GM13977 (cell line): ENCODE measurements at places on chromosomes 11 and 22.

DNA sequence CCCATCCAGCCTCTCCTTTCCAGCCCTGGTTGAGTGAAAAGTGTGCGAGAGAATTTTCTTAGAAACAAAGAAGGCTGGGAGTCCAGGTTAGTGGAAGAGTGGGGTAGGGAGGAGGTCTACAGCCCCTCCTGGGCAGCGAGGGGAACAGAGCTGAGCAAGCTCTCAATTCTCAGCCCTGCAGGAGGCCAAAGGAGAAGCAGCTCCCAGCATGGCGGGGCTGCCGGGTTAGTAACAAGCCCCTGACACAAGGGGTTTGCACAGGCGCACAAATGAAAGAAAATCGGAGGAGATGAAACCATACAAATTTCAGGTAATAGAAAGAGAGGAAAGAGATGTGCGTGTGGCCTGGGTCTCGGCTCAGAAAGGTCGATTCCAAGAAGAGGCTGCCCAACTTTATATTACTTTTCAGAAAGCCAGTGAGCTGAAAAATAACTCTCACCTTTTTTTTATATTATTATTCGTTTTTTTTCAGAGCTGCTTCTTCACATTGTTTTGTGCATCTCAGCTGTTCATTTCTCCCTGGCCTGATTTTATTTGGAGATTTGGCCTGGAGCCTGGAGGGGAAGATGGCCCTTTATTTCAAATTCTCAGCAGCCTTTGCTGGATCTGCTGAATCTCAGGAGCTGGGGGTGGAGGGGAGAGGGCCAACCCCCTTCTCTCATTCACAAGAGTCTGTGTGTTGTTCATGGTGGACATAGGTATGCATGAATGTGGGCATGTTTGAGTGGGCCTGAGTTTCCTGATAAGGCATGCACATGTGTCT lies 583.2 kb downstream of the BUD13 start:
- no peak for DNase-seq

DNA sequence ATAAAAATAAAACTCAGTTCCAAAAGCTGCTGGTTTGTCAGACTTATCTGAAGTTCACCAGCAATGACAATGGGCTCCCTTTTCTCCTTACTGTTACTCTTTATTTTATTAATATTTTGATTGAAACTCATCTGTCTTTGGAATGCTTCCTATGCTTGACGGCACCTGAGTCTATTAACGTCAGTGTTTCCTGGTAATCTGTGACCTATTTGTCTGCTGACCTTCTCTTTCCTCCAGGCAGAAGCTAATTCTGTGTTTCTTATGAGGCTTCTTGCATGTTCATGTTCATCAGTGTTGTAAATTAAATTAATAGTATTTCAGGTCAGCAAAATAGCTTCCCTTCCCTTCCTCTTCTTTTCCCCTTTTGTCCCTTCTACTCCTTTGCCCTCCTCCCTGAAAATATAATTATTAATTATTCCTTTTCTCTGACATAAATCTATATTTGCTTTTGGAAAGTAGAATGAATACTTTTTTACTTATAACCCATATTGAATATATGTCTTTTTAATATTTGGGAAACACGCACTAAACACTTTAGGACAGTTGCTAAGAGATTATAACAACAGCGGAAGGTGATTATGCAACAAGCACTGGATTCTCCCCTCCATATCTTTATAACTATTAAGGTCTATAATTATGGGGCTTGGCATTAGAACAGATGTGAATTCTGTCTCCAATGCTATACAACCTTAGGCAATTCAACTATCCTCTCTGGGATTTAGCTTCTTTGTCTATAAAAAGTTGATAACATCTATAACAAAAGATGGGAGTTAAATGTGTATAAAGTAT lies 32.1 kb upstream of the PCF11 start:
- no peak for DNase-seq

- peak; percentile 2 for DNase-seq
These were observed 3.1 kb downstream of the GNB1L start for GRCh38 chr22:19851291-19852176.

DNA sequence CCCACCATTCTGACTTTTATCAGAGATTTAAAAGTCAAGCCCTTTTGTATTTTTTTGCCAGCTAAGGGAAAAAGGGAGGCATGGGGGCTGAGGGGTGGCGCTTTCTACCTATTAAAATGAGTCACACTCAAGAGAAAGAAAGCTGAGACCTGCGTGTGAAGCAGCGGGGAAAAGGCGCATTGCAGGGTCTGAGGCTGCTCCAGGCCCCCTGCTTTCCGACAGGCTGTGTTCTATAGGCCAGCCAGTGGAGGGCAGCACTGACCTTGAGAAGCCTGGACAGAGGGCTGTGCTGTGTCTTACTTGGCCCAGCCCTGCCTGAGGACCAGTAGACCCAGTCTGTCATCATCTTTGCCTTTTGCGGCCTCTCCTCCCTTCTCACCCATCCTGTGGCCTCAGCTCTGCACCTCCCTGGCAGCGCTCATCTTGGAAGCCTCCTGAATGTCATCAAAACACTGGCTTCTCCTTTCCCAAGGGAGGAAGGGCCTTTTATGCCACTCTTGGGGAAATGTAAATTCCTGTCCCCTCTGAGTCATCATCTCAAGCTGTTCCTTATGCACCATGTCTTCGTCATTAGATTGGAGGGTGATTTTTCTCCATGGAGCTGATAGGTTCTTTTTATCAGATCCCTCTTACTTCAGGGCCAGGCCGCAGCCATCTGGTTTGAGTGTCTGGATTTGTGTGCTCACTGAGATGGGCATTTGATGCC lies 12.6 kb upstream of the MAPK8IP1 start:
- DNase-seq: peak; percentile 54

GRCh38 chr22:36925388-36926290 lies 12.2 kb downstream of the CSF2RB start:
- DNase-seq: no peak

DNA sequence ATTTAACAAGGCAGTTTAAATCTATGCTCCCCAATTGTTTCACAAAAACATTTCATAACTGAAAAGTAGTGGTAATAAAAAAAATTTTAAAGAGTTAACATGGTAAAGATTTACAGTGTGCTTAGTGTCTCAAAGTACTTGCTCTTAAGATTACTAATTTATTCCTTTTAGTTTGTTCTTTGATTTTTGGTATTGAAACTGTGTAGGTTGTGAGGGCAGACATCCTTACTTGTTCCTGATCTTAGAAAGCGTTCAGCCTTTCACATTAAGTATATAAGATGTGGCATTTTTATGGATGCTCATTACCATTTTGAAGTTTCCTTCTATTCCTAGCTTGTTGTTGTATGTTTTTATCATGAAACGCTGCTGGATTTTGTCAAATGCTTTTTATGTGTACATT lies 32.9 kb downstream of the RAB6A start:
- DNase-seq: no peak

- no peak for DNase-seq
These were observed 772.7 kb downstream of the DLG2 start for GRCh38 chr11:84854498-84854880.

- no peak for DNase-seq
These were observed 129.6 kb upstream of the POU2AF2 start for GRCh38 chr11:111115890-111116289.

- DNase-seq: no peak
These were observed 35.7 kb upstream of the LRRC10B start for GRCh38 chr11:61472868-61473267.

GRCh38 chr11:17206463-17206862 lies 1.3 kb downstream of the PIK3C2A start:
- no peak for DNase-seq

GRCh38 chr22:30615543-30615954 lies 8.6 kb downstream of the TCN2 start:
- DNase-seq: no peak

DNA sequence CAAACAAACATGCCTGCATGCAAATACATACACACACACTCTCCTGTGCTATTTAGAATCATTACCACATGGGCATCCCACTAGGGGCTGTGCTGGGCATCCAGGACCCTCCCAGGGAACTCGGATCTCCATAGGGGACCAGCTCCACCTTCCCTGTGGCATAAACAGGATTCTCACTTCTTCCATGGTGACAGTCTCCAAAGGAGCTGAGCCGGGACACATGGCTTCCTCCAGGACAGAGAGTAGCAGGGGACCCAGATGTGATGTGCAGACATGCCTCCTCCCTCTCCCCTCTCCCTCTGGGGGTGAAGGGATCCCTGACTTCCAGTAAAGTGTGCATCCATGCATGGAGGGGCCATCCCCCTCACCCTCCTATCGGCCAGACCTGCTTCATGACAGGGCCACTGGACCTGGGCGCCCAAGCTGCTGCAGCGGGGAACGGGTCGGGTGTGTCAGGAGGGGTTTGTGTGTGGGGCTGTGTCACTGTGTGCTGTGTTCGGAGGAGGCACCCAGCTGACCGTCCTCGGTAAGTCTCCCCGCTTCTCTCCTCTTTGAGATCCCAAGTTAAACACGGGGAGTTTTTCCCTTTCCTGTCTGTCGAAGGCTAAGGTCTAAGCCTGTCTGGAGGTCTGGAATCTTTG lies 33.4 kb downstream of the IGLL5 start:
- DNase-seq: no peak

DNA sequence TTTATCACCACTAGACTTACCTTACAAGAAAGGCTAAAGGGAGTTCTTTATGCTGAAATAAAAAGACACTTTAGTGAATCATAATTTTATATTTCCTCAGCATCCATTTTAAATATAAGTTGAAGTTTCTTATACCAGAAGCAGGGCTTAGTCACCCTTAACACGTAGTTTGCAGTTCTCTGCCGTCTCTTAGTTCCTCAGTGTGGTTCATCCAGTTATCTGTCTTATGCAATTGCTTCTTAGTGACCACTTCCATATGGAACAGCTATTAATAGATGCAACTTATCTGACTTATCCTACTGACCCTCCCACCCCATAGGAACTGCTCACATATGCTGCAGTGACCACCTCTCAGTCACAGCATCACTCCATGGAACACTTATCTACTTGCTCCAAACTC lies 11.7 kb upstream of the SLC36A4 start:
- no peak for DNase-seq

DNA sequence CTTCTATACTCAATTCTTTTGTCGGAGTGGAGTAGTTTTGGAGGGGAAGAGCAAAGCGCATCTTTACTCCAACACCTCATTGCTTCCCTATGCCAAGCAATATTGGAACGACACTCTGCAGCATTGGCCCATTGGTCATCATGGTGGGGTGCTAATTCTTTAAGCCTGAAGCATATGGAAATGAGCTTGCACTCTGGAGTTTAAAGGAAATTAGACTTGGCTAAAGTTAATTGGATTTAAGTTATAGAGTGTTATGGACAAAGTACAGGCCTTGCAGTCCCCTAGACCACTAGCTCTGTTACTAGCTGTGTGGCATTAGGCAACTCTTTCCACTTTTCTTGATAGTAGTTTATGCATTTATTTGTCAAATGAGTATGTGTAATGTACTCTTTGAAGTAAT lies 568.3 kb upstream of the TENM4 start:
- DNase-seq: no peak

DNA sequence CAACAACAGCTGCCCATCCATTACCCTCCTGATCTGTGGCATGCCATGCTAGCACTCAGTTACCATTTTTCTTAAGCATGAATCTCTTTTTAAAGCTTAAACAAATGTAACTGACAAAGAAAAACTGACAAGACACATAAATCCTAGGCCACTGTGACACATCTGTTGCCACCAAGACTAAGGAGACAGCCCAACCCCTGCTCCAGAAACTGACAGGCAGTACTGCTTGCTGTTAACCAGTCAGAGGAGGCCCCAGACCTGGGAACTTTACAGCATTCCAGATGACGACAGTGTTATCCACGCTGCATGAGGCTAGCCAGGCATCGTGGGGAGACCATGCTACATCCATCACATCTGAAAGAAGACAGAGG lies 33.8 kb downstream of the HIRA start:
- DNase-seq: no peak

GRCh38 chr11:32002311-32002710 lies 88.6 kb upstream of the RCN1 start:
- no peak for DNase-seq
